ENCODE measurements at places on chromosomes 1 and 21.

GRCh38 chr1:54359393-54360162 lies 46.6 kb downstream of the SSBP3 start:
- DNase-seq: no peak

GRCh38 chr1:119225831-119226230 lies 85.4 kb upstream of the WARS2 start:
- DNase-seq: no peak

- no peak for DNase-seq
These were observed 29.4 kb downstream of the VPS26C start for GRCh38 chr21:37237764-37238163.

- DNase-seq: no peak
These were observed 1554.0 kb downstream of the KCNT2 start for GRCh38 chr1:195054217-195054687.

- no peak for DNase-seq
These were observed 34.8 kb upstream of the CFAP126 start for GRCh38 chr1:161402446-161402845.

- no peak for DNase-seq
These were observed 25.0 kb upstream of the PRELP start for GRCh38 chr1:203450479-203451149.

GRCh38 chr1:101185421-101185820 lies 51.4 kb upstream of the S1PR1 start:
- no peak for DNase-seq

GRCh38 chr1:5221451-5221850 lies 567.0 kb downstream of the AJAP1 start:
- DNase-seq: no peak

DNA sequence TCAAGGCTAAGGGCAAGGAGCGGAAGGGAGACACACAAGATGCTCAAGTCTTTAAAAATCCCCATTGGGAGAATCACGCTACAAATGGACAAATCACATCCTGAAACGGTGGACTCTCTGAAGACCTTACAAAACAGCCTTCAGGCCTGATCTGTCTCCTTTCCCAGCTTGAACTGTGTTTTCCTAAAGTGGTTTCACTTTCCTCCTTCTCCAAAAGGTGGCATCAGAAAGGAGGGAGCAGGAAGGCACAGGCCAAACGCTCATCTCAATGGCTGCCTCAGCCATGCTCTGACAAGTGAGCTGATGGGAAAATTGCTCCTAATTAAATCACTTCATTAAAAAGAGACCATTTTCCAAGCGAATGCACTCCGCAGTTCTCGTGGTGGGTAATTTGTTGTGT lies 47.7 kb downstream of the UTP25 start:
- no peak for DNase-seq

DNA sequence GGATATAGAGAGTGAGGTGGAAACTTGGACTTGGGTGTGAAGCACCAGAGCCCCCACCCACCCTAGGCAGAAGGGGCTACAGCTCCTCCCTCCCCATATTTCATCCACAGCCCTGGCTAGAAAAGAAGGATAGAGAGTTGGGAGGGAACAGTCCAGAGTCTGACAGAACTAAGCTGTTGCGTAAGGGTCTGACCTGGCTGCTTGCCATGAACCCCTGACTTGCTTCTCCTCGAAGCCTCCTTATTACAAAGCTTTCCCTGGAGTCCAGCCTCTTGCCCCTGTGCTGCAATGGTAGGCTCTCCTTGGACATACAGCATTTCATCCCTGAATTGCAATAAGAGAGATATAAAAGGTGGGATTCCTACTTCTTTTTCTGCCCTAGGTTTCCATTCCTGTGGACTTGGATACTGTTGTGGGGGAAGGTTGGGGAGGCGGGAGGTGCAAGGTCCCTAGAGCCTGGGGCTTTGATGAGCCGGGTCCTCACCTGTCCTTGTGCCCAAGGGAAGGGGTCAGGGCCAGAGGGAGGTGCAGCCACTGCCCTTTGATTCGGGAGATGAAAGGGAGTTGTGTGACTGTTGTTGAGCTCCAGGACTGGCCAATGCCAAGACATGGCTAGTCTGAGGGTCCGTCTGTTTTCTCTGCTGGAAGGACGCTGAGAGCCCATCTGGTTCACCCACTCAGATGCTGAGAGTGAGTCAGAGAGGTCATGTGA lies 2.7 kb downstream of the RHBG start:
- DNase-seq: no peak

- no peak for DNase-seq
These were observed 74.6 kb downstream of the ADARB1 start for GRCh38 chr21:45149021-45149420.

- DNase-seq: no peak
These were observed 15.0 kb downstream of the CRNN start for GRCh38 chr1:152398812-152399698.

DNA sequence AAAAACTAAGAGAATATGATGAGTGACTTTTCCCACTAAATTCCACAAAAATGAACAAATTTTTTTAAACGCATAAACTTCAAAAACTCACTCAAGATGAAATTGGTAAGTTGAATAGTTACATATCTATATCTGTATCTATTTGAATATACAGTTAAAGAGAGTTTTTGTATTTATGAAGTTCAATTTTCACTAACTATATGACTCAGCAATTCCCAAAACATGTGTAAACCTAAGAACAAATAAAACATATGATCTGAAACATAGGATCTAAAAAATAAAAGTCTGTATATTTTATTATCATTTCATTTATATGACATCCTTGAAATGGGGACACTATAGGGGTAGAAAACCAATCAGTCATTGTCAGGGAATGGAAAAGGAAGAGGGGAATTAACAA lies 105.7 kb upstream of the SNX7 start:
- no peak for DNase-seq

GRCh38 chr1:31715087-31715872 lies 11.5 kb upstream of the COL16A1 start:
- DNase-seq: no peak

DNA sequence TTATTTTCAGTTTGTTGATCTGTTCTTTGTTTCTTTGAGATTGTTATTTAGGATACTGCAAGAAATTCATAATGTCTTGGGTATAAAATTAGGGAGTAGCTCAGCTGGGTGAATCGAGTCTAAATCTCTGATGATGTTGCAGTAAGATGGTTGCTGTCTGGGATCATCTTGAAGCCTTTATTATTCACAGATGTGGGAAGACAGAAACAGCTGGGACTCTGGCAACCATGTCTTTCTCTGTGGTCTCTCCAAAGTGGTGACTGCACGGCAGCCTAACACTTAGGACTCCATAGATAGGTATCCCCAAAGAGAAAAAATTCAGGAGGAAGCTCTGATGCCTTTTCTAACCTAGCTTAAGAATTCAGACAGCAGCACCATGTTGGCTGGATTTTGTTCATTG lies 52.7 kb downstream of the RAP1A start:
- DNase-seq: no peak

DNA sequence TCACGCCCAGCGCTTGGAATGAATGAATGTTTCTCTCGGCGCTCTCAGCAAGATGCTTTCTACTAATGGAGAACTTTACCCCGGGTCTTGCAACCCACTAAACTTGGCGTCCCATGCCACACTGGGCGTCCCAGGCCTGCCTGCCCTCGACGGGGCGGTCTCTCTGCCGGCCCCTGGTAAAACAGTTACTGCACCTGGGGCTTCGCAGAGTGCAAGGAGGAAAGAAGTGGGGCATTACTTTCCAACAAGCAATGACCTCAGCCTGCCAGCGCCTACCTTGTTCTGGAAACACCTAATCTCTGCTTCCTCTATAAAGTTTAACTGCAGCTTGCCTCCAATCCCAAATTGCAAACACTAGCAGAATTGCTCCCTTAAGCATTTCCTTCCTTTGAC lies 27.8 kb upstream of the NFIA start:
- DNase-seq: no peak

DNA sequence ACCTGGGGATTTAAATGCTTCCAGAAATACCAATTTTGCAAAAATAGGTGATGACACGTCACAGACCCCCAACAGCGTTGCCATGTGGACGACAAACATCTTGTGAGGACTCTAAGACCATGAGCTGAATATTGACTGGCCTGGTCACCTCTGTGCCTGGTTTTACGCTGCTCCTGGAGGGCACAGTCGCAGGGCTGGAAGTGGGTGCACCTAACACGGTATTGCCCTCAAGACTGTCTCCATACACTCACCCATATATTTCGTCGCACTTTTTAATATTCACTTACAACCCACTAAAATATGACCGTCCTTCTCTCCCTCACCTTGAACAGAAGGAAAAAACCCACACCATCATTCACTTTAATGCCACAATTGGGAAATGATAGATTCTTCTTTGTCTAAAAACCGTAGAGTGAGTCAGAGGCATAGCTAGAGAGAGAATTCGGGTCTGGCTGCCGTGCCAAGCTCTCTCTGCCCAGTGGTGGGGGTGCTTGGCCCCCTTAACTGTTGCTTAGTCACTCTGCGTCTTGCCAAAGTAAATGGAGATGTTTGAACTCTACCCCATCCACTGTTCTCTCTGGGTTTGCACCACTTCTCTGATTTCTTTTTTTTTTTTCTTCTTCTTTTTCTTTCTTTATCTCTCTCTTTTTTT lies 40.8 kb upstream of the UTS2 start:
- DNase-seq: no peak

DNA sequence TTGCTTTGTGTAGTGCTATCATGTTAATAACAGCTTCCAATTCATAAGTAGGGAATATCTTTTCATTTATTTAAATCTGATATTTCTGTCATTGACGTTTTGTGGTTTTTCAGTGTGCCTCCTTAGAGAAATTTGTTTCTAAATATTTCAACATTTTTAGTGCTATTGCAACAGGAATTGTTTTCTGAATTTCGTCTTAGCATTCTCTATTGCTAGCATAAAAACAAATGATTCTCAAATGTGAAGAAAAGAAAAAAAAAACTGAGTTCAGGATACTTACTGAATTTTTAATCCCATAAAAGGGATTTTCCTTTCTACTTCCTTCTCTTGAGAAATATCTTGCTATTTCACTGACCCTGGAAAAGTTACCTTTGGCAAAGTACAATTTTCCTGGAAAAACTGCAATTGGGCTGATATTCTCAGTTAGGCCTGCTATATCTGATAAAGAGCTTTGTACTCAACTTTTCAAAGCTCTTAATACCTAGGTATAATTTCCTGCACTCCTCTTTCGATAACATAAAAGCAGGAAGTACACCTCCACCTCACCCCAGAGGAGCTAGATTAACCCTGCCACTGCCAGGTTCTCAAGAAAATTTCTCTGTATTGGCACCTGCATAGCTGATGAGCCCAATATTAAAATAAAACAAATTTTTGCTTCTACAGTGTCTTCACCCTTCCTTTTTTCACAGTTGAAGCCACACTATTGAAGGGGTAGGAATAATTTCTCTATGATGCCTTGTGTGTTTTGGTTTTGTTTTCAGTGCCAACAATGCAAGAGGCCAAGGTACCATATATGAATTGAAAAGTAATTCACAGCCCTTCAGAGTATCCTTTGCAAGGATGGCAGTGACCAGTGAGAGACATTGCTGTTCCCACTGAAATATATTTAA lies 35.6 kb downstream of the PTPN14 start:
- DNase-seq: no peak

DNA sequence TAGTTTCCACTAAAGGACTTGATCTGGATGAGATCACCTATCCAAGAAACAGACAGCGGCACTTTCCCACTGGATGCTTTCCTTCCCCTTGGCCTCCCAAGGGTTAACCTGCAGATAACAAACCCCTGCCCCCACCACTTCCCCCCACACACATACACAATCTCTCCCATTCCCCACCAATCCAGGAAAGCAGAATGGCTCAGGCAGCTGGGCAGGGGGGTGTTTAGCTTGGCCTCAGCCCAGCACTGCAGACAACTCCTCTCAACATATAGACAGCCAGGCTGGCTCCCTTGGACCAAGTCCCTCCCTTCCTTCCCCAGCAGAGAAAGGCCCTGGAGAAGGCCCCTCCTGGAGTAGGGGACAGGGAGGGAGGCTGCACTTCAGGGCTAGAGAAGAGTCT lies 24.6 kb downstream of the PLEKHA6 start:
- no peak for DNase-seq

All from cortex of kidney (tissue), 1 donor.